DMS153 (cell line): ENCODE measurements at places on chromosomes 1 and 21.

DNA sequence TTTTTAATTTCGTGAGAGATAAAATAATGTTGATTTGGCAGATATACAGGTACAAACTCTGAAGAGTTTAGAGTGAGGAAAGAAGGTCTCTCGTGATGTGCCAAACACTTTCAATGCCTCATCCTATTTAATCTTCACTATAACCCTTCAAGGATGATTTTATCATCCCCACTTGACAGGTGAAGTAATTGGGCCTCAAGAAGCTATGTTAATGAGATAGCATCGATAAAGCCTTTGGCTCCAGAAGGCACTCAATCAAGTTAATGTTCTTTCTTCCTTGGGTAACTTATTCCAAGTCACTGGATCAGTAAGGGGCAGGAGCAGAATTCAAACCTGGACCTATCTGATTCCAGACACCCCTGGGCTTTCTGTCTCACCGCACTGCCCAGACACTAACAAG lies 7.2 kb downstream of the LMOD1 start:
- no peak for DNase-seq

GRCh38 chr1:192896376-192896775 lies 87.5 kb downstream of the RGS2 start:
- DNase-seq = no peak

GRCh38 chr1:19411612-19412011 lies 73.7 kb downstream of the CAPZB start:
- peak; percentile 18 for DNase-seq

DNA sequence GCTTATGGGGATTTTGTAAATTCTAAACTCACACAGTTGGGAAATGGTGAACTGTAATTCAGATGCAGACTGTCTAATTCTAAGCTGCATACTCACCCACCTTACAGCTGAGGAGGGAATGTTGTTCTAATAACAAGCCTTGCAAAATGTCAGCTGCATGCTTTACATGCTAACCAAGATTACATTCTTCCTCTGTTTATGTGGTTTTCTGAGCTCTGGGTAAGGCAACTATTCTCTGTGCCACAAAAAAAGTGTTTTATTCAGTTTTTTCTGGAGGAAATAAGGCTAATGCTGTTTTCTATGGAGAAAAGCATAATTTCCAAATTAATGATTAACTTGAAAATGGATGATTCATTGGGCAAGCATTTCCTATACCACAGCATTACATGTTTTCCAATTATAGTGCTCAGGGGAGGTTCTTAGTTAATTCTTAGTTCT lies 64.9 kb downstream of the RGS13 start:
- no peak for DNase-seq

GRCh38 chr21:30193201-30193600 lies 22.7 kb downstream of the CLDN8 start:
- no peak for DNase-seq

GRCh38 chr1:184387476-184388318 lies 868 bp downstream of the C1orf21 start:
- DNase-seq = no peak

DNA sequence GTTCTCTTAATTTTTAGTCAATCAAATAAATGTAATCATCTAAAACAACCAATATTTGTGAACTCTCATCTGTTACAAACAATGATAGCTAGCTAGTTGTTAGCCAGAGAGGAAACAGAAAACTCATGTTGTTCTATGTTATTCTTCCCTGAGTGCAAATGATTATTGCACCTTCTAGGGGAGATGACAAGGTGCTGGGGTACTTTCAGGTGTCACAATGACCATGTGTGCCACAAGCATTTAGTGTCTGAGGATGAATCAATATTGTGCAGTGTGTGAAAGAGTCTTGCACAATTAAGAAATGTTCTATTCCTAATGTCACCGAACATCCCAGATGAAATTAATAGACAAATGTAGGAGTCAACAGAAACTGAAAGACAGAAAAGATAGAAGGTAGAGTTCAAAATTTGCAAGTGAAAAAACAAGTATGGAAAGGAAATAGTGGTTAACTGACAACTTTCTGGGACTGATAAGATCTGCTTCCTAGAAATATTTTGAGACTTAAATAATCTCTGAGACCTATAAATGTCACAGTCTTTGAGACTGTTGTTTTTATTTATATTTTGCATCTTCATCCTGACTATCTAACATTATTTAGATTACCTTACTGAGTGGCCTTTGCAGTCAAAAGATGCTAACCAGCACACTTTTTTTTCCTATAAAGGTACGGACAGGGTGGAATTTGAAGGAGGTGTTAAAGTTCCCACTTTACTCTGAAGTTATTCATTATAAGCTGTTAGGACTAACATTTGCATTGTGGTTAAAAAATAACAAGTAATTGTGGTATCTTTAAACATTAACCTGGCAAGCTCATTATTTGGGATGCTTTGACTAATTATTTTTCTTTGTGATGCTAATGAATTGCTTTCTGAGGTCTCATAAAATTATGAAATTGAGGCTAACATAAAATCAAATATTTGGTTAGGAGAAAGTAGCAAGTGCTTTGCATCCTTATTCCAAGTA lies 21.6 kb upstream of the DPYD start:
- no peak for DNase-seq

- no peak for DNase-seq
Observed at GRCh38 chr21:27240839-27241238, 274.0 kb upstream of the ADAMTS5 start.

GRCh38 chr1:173660306-173660705 lies 9.3 kb downstream of the ANKRD45 start:
- DNase-seq = no peak

DNA sequence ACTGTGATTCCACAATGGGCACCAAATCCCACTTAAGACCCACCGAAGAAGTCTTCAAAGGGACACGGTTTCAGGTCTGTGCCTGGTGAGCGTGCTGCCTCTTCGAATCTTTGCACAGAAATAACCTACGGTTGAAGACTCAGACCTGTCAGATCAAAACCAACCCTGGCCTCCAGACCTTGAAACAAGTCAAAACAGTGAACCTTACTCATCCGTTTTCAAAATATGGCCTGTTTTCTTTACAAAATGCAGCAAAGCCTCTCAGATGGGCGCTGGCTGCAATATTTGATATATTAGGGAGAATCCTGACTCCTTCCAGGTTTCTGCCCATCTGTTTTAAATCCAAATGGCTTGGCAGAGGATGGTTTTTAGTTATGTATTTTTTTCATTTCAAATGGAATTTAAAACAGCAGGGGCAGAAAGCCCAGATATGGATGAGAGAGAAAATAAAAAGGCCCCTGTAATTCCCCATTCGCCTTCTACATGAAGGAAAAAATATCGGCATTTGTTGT lies 14.0 kb downstream of the JUN start:
- no peak for DNase-seq

DNA sequence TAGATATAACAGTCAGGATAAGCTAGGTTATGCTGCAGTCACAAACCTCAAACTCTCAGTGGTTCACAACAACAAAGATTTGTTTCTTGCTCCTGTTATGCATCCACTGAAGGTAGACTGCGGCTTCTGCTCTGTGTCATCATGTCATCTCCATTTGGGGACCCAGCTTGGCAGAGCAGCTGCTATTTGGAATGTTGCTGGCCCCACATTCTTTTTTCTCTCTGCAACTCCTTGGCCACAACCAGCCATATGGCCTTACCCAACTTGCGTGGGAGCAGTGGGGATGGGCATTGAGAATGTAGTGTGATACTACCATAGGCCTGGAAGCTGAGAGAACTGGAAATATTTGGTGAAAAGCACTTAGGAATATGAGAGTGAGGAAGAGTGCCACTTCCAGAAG lies 26.4 kb downstream of the AGO4 start:
- DNase-seq = no peak

GRCh38 chr1:28359592-28360239 lies 9.8 kb upstream of the PHACTR4 start:
- peak; percentile 70 for DNase-seq

DNA sequence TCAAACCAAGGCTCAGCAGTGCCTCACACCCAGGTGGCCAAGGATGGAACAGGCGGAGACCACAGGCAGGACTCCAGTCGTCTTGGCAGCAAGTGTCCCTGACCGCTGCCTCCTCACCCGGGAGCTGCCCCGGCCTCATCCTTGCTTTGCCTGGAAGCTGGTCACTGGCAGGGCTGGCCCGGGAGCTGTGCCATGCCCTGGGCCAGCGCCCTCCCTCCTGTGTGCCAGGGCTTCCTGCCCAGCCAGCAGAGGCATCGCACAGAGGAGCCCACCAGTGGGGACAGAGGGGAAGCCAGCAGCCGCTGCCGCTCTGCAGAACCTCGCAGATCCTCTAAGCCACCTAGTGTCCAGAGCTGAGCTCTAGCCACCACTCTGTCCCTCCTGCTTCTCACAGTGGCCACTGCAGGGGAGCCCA lies 7.8 kb downstream of the CASZ1 start:
- DNase-seq = no peak

GRCh38 chr1:70874818-70875217 lies 172.8 kb downstream of the PTGER3 start:
- DNase-seq = no peak

DNA sequence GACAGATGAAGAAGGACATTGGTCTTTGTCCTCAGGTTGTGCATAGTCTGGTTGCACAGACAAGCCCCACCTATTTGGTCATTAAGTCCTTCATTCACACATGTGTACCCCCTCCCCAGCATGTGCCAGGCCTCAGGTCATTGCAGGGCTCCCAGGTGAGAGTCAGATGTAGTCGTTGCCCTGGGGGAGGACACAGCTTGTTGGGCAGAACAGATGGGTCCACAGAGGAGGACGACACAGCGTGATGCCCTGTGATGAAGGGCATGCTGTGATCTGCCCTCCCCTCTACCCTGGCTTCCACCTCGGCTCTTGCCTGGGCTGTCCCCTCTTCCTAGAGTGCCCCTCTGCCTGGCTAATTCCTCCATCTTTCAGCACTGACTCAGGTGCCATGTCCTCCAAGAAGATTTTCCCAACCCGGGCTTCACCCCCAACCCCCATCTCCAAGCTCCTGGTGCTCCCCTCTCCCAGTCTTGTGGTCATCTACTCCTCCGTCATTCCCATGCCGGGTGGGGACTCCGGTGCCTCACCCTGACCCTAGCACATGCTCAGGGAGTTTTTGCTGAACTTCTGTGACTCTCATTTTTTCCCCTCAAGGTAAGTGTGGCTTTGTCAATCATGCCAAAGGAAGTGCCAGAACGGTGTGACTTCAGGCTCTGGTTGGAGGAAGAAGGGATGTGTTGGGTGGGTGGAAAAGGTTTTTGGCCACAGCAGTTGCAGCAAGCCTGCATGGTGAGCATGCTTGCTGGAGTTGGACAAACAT lies 220.5 kb downstream of the FOXD2 start:
- DNase-seq = no peak

DNA sequence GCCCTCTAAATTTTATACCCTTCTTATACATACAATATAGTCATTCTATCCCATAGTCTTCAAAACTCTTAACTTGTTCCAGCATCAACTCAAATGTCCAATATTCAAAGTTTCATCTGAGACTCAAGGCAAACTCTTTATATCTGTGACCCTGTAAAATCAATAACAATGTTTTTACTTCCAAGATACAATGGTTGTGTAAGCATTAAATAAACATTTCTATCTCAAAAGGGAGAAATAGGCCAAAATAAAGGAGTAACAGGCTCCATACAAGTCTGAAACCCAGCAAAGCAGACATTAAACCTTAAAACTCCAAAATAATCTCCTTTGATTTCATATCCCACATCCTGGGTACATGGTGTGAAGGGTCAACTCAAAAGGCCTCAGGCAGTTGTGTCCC lies 1299.1 kb downstream of the MRPL39 start:
- DNase-seq = no peak

- no peak for DNase-seq
Observed at GRCh38 chr1:19359357-19359756, 47.2 kb downstream of the SLC66A1 start.

DNA sequence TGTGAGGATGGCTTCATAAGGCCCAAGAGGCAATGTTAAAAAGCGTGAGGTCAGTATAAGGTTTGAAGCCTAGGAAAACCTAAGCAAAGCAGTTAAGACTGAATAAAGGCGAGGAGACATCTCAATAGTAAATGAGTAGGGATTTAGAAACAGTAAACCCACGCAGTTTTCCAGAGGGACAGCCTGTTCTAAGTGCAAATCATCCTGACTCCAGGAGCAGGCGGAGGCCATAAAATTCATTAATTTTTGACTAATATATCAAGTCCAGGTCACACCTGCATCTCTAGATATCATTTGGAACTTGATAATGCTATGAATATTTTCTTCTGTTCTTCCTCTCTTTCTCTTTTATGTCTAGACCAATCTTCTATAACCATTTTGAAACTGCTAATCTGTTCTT lies 597.0 kb upstream of the RGS18 start:
- no peak for DNase-seq

- DNase-seq = no peak
Observed at GRCh38 chr1:20325844-20326420, 35.3 kb downstream of the VWA5B1 start.

- no peak for DNase-seq
Observed at GRCh38 chr1:50289495-50289894, 133.7 kb downstream of the DMRTA2 start.

DNA sequence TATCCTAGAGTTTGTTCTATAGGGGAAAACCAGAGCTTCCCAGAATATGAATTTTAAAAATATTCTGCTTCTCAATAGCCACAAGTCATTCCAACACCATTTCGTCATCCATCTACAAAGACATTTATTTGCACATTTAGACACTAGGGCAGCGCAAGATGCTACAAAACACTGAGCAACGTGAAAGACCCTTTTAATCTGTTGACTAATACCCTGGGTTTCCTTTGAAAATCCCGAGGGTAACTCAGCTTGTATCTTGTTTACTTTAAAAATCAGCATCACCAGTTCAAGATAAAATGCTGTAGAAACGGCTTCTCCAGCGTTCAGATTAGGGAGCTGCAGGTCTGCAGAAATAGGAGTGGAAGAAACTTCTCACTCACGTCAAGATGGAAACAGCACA lies 13.5 kb downstream of the PDPN start:
- no peak for DNase-seq

GRCh38 chr1:111873460-111874030 lies 115.9 kb downstream of the KCND3 start:
- no peak for DNase-seq

GRCh38 chr1:107526524-107527198 lies 385.8 kb downstream of the NTNG1 start:
- no peak for DNase-seq

- DNase-seq = no peak
Observed at GRCh38 chr1:25522031-25522655, 21.3 kb upstream of the LDLRAP1 start.

- peak; percentile 80 for DNase-seq
Observed at GRCh38 chr1:31764312-31765040, at the start of gene ADGRB2. TSS of gene ADGRB2 (minus strand) at chr1:31764340. CDS start at chr1:31757221, 7,119 bp downstream.

DNA sequence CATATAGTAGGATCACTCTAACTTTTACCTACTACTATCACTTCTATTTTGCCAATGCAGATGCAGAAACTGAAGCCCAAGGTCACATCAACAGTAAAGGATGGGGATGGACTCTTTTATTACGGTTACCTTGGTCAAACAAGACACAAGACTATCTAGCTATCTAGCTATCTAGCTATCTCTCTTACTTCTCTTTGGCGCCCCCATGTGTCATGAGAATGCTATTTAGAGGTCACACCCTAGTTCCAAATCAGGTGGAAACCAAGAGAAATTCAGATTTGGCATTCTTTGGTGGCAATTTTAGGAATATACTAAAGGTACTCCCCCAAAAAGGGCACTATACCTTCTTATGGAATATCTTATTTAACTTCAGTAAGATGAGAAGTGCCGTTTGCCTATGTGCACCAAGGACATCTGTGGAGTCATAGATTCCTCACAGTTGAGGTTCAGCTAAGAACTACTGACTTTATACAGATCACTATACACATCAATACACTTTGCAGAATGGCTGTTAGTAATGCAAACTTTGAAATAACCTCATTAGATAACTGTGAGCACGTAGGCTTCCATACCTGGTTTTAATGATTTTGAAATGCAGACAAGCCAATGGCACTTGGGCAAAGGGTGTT lies 6.7 kb downstream of the ZNF648 start:
- peak; percentile 22 for DNase-seq

GRCh38 chr1:19317126-19317910 lies 5.2 kb downstream of the SLC66A1 start:
- no peak for DNase-seq
